Skin of body (tissue), 3 donors: ENCODE measurements at places on chromosomes 13 and 19. TPM values are rescaled to one million over a fixed set of nuclear protein-coding genes. Genes with fewer than 3 reads are reported as not detected.

- DNase-seq: peak; percentile 72
Measured at GRCh38 chr13:56755181-56755935, 385.4 kb upstream of the PRR20A start.

DNA sequence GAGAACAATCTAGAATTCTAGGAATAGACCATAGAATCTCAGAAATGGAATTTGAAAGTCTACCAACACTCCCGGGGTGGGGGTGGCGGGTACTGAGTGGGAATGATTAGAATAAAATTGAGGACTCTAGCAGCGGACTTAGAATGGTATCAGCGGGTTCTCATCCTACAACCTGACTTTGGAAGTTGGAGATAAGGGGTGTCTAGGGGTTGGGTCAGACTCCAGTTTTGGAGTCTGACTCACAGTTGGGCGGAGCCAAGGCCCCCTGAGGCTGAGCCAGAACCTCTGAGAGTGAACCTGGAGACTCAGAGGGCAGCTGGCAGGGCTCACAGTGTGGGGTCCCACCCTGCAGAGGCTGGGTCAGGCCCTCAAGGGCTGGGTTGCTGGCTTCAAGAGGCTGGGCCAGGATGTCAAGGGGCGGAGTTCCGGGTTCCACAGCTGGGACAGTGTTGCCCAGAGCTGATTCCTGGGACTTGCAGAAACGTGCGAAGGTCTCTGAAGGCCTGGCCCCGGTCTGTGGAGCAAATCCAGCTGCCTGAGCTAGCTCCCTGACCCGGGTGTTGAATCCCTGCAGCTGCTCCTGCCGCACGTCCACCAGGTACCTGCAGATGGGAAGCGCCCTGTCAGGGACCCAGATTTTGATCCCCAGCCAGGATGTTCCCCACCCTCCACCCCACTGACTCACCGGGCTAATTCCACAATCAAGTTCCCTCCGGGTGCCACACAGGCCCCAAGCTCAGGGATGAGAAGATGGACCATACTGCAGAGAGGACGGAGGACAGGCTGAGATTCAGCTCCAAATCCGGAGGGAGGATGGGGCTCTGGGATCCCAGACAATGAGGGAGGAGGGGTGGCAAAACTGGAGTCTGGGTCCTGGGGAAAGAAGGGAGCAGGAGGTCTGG, 1.6 kb upstream of the TNNI3 start:
- DNase-seq: no peak

The DNAAF3 gene
- total RNA-seq: not detected

The NLRP8 gene
- total RNA-seq: not detected

GRCh38 chr13:27007166-27007565, 164.4 kb downstream of the USP12 start:
- no peak for DNase-seq

- DNase-seq: peak; percentile 13
Measured at GRCh38 chr19:50432221-50433028, at the start of gene MYBPC2. Gene MYBPC2, plus strand, starts transcription at chr19:50432892. Its CDS starts 62 bp downstream, at chr19:50432954.

DNA sequence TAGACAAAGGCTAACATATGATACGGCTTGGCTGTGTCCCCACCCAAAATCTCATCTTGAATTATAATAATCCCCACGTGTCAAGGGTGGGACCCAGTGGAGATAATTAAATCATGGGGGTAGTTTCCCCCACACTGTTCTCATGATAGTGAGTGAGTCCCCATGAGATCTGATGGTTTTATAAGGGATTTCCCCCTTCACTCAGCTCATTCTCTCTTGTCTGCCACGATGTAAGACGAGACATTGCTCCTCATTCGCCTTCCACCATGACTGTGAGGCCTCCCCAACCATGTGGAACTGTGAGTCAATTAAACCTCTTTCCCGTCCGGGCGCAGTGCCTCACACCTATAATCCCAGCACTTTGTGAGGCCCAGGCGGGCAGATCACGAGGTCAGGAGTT, 143.5 kb downstream of the RXFP2 start:
- no peak for DNase-seq

The CAMSAP3 gene
- total RNA-seq: 5.7 TPM

GRCh38 chr19:8335343-8336071, 7.6 kb downstream of the KANK3 start:
- no peak for DNase-seq

The CALR3 gene
- total RNA-seq: not detected

- DNase-seq: no peak
Measured at GRCh38 chr13:49776871-49777270, 15.6 kb downstream of the KPNA3 start.

The LMTK3 gene
- total RNA-seq: 0.79 TPM

The PDE4C gene
- total RNA-seq: 0.49 TPM

DNA sequence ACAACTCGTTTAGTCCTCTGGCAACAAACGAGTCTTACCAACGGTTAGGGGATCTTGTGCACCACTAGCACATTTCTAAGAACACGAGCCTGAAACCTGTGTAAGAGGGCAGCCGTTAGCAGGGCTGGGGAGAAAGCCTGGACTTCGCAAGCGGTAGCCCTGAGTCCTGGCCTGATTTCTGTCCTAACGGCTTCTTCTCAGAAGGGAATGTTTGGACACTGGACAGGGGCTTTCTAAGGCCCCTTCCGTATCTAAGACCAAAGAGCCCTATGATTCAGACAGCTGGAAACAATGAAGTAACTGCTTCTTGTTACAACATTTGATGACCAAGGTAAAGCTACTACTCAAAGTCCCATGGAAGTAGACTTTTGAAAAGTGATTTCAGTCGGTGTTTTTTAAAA, 2.2 kb downstream of the ANKRD10 start:
- DNase-seq: no peak

DNA sequence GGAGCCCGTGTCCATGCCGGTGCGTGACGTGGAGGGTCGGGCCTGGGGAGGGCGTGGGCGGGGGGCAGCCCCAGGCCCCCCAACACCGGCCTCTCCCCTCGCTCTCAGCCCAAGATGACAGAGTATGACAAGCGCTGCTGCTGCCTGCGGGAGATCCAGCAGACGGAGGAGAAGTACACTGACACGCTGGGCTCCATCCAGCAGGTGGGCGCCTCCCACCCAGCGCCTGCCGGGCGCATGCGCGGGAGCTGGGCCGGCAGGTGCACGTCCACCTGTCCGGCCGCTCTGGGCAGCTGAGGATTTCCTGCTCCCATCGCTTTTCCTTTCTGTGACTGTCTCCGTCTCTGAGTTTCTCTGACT, 49.8 kb downstream of the VAV1 start:
- no peak for DNase-seq

DNA sequence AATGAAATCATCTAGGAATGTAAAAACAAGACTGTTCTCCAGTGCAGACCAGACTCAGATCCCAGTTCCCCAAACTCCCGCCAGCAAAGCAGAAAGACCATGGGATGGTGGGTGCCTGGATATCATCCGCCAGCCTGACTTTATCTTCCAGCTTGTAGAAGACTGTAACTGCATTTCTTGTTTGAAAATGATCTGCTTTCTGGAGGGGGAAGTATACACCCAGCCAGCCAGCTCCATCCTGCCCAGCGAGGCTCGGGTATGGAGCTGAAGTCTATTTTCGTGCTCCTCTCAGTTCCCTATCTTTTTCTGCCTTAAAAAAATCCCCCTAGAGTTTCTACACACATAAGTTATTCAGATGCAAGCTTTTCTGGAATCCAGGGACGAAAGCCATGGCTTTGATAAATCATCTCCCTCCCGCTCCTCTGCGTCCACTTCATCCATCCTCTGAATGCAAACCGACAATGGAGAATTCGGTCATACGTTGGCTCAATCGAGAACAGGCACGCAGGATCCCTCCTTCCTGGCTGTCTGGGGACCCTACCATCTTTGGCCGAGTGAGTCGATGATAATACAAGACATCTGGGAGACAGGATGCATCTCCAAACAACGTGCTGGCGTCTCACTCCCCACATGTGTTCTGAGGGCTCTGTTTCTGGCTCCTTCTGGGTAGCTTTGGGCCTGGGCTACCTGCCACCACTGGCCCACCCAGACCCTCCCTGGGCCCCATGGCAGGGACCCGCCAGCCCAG, 31.2 kb downstream of the CEBPG start:
- DNase-seq: peak; percentile 97

- no peak for DNase-seq
Measured at GRCh38 chr13:40662866-40663265, 3.6 kb downstream of the FOXO1 start.
